ENCODE measurements at places on chromosomes 2 and 18. TPM values are rescaled to one million over a fixed set of nuclear protein-coding genes. Genes with fewer than 3 reads are reported as not detected.
A peak's percentile ranks its signal among the peaks of the same experiment; 100 is the strongest.

GRCh38 chr2:46438794-46439193, 40.6 kb upstream of the TMEM247 start:
- no peaks in the 10 kb centered on the region for H3K27me3 ChIP-seq
- no peak overlapping the region for H3K27ac ChIP-seq
- H3K4me3 ChIP-seq = no peak overlapping the region

GRCh38 chr2:173373290-173373689, 18.6 kb downstream of the CDCA7 start:
- no peaks in the 10 kb centered on the region for H3K36me3 ChIP-seq
- H3K27me3 ChIP-seq = no peaks in the 10 kb centered on the region
- no peak overlapping the region for H3K4me3 ChIP-seq
- H3K4me1 ChIP-seq = peaks cover 8% of the 10 kb centered on the region

- H3K27ac ChIP-seq = peak overlapping the region; percentile 41
- peaks cover 19% of the 10 kb centered on the region for H3K4me1 ChIP-seq
- H3K4me3 ChIP-seq = no peak overlapping the region
- H3K27me3 ChIP-seq = no peaks in the 10 kb centered on the region
These were observed 19.5 kb downstream of the MGAT5 start for GRCh38 chr2:134273256-134273983.

DNA sequence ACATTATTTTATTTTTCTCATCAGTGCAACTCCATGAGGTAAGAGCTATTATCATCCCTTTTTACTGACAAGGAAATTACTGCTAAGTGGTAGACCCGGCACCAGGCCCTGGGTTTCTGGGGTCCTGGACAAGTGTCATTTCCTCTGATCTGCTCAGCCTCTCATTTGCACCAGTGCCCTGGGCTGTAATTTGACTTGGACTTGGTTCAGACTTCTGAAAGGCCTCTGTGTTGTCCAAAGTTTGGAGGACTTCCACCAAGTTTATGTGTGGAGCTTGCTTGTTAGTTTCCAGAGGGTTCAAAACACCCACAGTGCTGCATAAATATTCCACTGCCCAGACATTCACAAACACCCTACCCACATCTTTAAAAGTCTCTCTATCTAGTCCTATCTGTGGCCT, 44.0 kb upstream of the PPP1CB start:
- H3K27me3 ChIP-seq = no peaks in the 10 kb centered on the region
- no peak overlapping the region for H3K4me3 ChIP-seq
- DNase-seq = no peak
- no peaks in the 10 kb centered on the region for H3K36me3 ChIP-seq
- peaks cover 12% of the 10 kb centered on the region for H3K4me1 ChIP-seq
- H3K27ac ChIP-seq = no peak overlapping the region

DNA sequence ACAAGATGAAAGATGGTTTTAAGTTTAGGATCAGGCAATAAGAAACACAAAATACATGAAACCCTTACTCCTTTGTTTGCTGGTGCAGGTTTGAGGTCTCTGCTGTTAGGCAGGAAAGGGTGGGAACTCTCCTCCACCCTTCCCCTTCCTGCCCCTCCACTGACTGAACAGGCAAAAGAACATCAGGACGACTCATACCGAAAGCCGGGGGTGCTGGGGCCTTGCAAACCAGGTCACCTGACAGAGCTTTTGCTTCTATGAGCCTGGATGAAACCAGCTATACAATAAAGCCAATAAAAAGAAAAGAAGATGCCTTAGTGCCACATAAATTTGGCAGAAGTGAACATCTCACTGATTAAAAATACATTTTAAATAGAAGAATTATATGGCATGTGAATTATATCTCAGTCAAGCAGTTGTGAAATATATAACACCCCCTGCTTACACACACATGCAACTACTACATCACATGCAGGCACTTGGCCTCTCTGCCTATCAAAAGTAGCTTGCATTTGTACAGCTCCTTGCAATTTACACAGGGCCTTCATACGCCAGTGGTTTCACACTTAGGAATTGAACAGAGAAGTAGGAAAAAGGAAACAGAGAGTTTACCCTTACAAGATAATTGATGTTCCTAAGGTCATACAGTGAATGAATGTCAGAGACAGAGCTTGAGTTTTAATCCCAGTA, 215.1 kb upstream of the TRIB2 start:
- DNase-seq = peak; percentile 67
- H3K4me3 ChIP-seq = no peak overlapping the region
- peaks cover 12% of the 10 kb centered on the region for H3K4me1 ChIP-seq
- H3K27ac ChIP-seq = peak overlapping the region; percentile 61

GRCh38 chr2:147521936-147522335, 322.9 kb upstream of the ACVR2A start:
- H3K27ac ChIP-seq = no peak overlapping the region
- no peaks in the 10 kb centered on the region for H3K36me3 ChIP-seq
- DNase-seq = no peak
- H3K4me3 ChIP-seq = no peak overlapping the region
- H3K27me3 ChIP-seq = no peaks in the 10 kb centered on the region

DNA sequence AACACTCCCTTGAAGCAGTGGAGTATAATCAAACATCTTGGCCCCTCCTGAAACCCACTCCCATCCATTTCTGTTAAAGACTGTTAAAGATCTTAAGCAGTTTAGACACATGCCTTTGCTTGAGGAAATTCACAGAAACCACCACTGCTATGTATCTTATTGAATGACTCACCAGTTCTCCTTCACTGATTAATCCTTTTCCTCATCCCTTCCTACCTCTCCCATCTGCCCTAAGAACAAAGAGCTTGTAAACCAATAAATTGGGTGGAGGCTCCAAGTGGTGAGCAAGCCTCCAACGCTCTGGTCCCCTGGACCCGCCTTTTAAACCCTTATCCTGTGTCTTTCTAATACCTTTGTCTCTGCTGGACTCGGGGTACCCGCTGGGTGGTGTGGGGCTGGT, 746.1 kb downstream of the LRP1B start:
- no peak overlapping the region for H3K4me3 ChIP-seq
- H3K27ac ChIP-seq = no peak overlapping the region
- no peaks in the 10 kb centered on the region for H3K4me1 ChIP-seq
- no peaks in the 10 kb centered on the region for H3K36me3 ChIP-seq
- no peaks in the 10 kb centered on the region for H3K27me3 ChIP-seq

GRCh38 chr2:99981840-99982239, 160.6 kb downstream of the AFF3 start:
- H3K4me1 ChIP-seq = peaks cover 6% of the 10 kb centered on the region
- no peaks in the 10 kb centered on the region for H3K36me3 ChIP-seq
- no peaks in the 10 kb centered on the region for H3K27me3 ChIP-seq
- no peak overlapping the region for H3K4me3 ChIP-seq
- no peak overlapping the region for H3K27ac ChIP-seq
- DNase-seq = no peak

DNA sequence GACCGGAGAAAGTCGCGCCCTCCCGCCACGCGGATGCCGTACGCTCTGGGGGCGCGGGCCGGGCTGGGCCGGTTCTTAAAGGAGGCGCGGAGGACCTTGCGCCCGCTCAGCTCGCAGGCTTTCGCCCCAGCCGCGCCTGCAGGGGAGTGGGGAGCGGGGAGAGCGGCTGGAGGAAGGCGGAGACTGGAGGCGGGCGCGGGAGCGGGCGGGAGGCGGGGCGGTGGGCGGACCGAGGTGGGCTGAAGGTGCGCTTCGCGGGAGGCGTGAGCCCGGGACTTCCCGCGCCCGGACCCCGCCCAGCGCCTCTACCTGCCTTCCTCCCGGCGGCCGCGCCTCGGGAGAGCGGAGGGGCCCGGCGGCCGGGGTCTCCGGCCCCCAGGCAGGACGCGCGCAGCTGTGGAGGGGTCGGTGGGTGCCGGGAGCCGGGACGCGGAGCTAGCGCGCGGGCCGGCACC, at the start of gene ADRA2B:
TSS of gene ADRA2B (minus strand) at position 148 of the 455 bp plus-strand sequence. CDS start 422 bp downstream, outside the sequence.
- no peaks in the 10 kb centered on the region for H3K36me3 ChIP-seq
- peaks cover 6% of the 10 kb centered on the region for H3K4me1 ChIP-seq
- H3K4me3 ChIP-seq = peak within 1 kb of the TSS; percentile 54
- peak within 1 kb of the TSS; percentile 76 for H3K27ac ChIP-seq
- peak; percentile 81 for DNase-seq

DNA sequence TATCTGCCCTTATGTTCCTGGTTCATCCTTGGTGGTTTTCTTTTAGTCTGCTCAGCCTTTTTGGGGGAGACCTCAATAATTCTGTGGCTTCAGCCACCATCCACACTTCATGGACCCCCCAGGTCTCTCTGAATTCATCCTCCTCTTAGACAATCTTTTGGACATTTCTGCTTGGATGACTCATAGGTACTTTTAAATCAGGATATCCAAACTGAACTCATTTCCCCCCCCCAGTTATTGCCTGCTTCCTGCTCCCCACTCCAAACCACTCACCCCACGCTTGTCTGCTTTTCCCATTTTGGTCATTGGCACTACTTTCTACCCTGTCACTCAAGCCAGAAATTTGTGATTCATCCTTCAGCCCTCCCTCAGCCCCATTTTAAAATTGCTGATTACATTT, 78.5 kb downstream of the TANC1 start:
- H3K4me3 ChIP-seq = no peak overlapping the region
- no peak for DNase-seq
- H3K27ac ChIP-seq = peak overlapping the region; percentile 51
- H3K36me3 ChIP-seq = no peaks in the 10 kb centered on the region
- peaks cover 32% of the 10 kb centered on the region for H3K4me1 ChIP-seq

The UGT1A1 gene
- not detected for total RNA-seq

The WDPCP gene
- 22.2 TPM for total RNA-seq

The UGT1A4 gene
- not detected for total RNA-seq

The TUBA3D gene
- total RNA-seq = 5.5 TPM

The SPOPL gene
- 13.8 TPM for total RNA-seq
